Tibial nerve (tissue), 4 donors: ENCODE measurements at places on chromosomes 13 and 19.
A peak's percentile ranks its signal among the peaks of the same experiment; 100 is the strongest.

- DNase-seq, result no peak
Measured at GRCh38 chr13:77729502-77730221, 32.2 kb downstream of the SLAIN1 start.

DNA sequence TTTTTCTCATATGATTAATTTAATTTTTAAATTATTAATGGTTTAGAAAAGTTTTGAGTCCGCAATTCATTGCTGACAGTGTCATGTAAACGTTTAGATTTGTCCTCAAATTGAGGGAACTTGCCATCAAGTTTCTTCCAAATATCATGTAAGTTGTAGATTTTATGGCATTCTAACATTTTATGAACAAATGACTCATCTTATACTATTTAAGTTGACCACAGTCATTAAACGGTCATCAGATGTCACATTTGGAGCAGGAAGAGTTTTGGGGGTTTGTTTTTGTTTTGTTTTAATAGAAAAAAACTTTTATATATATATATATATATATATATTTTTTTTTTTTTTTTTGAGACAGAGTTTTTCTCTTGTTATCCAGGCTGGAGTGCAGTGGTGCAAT is 4.3 kb downstream of the ZNF114 start:
- DNase-seq, result no peak

DNA sequence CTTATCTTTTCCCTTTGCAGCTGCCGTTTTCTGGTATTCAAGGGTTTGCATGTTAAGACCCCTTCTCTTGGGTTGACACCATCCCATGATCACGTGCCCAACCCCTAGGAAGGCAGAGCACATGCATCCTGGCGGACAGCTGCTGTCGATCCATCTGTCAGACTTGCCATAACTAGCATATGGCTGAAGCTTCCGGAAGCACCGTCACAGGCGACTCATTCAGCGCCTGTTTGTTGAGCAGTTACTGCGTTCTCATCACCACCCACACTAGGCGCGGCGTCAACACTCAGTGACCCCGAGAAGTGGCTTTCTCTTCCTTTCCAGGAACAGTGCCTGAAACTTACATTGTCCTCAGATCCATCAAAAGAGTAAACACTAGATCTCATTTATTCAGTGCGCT is 93.6 kb downstream of the SOX1 start:
- no peak for DNase-seq

GRCh38 chr19:8342684-8343482 is at the start of gene KANK3:
Gene KANK3, minus strand, starts transcription at chr19:8343262. Its CDS starts 5,434 bp downstream, at chr19:8337828.
- DNase-seq, result peak; percentile 85

DNA sequence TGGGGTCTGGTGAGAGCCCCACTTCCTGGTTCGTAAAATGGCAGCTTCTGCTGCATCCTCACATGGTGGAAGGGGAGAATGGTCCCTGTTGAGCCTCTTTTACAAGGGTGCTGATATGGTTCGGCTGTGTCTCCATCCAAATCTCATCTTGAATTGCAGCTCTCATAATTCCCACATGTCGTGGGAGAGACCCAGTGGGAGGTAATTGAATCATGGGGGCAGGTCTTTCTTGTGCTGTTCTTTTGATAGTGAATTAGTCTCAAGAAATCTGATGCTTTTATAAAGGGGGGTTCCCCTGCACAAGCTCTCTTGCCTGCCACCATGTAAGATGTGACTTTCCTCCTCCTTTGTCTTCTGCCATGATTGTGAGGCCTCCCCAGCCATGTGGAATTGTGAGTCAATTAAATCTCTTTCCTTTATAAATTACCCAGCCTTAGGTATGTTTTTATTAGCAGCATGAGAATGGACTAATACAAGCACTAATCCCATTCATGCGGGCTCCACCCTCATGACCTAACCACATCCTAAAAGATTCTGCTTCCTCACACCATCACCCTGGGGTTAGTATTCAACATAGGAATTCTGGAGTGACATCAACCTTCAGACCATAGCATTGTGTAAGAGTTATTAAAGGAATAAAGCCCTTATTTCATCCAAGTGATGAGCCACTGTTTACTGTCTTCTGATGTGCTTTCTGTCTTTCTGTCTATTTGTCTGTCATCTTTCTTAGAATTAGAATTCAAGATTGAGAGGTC is 159.0 kb upstream of the IRS2 start:
- no peak for DNase-seq

DNA sequence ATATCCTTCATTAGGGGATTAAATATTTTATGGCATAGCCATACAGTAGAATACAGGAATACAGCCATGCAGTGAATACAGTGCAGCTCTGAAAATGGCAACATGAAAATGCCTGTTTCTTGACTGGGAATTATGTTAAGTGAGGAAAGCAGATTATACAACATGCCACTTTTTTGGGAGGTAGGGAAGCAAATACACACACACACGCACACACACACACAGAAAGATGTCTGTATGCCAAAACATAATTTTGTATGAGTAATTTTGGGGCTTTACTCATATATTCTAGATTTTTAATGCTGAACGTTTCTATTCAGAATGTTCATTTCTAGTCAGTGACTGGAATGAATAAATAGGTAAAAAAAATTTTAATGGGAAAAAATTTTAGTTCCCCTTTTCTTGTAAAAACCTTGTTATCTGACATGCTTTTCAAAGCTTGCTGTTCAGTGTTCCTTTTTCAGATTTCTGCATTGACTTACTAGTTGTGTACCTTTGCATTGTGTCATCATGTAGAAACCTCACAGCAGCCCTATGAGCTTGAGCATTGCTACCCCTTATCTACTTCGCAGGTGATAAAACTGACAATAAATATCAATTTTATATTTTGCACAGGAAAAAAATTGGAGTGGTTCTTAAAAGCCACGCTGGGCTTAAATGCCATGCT is 7.8 kb downstream of the GPR183 start:
- no peak for DNase-seq

- DNase-seq, result no peak
Measured at GRCh38 chr13:34421858-34422475, 520.1 kb upstream of the NBEA start.

DNA sequence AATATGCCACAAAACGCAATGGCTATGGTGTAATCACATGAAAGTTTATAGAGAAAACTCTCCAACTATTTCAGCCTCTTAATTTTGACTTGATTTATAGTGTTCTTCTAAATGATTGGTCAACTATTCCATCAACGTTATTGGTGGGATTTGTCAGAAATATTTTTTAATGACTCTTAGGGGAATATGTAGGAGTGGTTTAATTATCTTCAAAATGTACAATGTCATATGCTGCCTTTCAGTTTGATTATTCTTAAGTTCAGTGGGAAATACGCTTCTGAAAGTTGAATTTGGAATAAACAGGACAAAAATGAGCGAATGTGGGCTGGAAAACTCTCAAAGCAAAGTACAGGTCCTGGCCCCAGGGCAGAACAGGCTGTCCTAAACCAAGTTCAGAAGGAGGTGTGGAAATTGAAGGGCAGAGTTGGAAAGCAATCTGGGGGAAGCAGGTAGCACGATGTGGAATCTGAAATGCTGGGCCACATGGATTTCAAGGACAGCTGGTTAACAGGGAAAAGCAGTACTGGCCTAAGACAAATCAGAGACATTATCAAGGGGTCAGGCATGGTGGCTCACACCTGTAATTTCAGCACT is 60.8 kb upstream of the MYCBP2 start:
- DNase-seq, result no peak

- DNase-seq, result peak; percentile 37
Measured at GRCh38 chr19:41957838-41958366, 1.2 kb downstream of the RABAC1 start.

GRCh38 chr13:45575146-45575829 is 40.3 kb downstream of the ERICH6B start:
- DNase-seq, result no peak

DNA sequence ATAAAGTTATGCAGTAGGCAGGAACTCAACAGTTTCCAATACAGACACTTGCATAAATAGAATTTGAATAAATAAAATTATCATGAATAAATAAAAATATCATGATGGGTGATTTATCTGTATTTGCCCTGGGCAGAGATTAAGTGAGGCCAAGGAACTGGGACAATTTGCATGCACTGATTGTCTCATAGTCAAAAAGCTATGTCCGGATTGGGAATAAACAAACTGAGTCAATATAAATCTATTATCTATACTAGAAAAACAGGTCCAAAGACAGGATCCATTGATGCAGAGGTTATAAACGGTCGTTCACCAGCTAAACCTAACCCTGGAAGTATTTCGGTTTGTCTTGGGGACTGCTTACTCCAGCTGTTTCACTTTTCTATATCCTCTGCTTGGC is 26.2 kb upstream of the FBXL3 start:
- no peak for DNase-seq

DNA sequence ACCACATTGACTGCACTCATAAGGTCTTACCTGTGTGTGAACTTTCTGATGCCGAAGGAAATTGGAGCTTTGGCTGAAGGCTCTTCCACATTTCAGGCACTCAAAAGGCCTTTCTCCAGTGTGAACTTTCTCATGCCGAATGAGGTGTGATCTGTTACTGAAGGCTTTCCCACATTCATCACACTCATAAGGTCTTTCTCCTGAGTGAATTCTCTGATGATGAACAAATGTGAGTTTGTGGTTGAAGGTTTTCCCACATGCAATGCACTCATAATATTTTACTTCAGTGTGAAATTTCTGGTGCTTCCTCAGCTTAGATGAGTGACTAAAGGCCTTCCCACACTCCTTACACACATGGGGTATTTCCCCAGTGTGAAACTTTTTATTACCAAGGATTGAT is 5.7 kb downstream of the ZNF132 start:
- no peak for DNase-seq

- DNase-seq, result no peak
Measured at GRCh38 chr13:76971215-76971614, 20.7 kb upstream of the CLN5 start.

DNA sequence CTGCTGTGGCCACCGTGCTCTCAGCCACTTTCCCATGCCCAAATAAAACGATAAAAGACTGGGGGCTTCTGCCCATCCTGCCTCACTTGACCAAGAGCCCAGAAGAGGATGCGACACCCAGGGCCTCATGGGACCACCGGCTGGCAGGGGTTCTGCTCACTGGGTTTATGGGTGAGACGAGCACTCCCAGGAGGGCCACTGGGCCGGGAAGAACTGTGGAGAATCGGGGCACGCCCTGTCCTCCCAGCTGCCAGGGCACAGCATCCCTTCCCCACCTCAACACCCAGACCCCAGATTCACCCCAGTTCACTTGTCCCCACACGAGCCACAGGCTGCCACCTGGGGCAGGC is 4.7 kb upstream of the F10 start:
- DNase-seq, result no peak

DNA sequence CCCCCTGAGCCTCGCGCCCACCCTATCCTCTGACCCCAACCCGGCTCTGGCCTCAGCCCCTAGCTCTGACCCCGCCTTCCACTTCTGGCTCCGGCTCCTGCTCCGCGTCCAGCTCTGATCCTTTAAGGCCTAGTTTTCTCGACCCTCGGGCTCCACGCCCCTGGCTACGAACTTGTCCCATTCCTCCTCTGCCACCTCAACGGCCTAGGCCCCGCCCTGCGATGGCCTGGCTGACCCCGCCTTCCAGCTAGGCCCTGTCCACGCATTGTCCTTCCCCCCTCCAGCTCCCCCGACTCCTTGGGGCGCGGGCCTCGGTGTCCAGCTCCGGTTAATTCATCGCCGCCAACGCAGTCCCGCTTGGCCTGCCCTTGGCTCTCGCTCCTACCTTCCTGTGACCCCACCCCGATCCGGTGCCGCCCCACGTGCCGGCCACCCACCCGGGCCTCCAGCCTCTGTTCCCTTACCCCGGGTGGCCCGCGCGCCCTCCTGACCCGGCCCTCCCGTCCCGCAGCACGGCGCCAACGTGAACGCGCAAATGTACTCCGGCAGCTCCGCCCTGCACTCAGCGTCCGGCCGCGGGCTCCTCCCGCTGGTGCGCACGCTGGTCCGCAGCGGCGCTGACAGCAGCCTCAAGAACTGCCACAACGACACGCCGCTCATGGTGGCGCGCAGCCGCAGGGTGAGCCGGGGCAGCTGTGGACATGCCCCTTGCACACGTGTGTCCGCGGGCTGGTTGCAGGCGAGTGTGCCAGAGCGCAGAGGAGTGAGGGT is 9.4 kb downstream of the BCL3 start:
- DNase-seq, result peak; percentile 69

GRCh38 chr13:74067818-74068217 is 66.4 kb downstream of the KLF12 start:
- DNase-seq, result no peak

GRCh38 chr13:42607546-42607945 is 33.6 kb downstream of the TNFSF11 start:
- DNase-seq, result no peak

- no peak for DNase-seq
Measured at GRCh38 chr19:45104658-45105349, 11.8 kb downstream of the PPP1R37 start.

GRCh38 chr19:10219678-10220077 is 11.5 kb downstream of the S1PR2 start:
- no peak for DNase-seq

GRCh38 chr19:33861950-33862349 is 65.3 kb downstream of the KCTD15 start:
- DNase-seq, result no peak

DNA sequence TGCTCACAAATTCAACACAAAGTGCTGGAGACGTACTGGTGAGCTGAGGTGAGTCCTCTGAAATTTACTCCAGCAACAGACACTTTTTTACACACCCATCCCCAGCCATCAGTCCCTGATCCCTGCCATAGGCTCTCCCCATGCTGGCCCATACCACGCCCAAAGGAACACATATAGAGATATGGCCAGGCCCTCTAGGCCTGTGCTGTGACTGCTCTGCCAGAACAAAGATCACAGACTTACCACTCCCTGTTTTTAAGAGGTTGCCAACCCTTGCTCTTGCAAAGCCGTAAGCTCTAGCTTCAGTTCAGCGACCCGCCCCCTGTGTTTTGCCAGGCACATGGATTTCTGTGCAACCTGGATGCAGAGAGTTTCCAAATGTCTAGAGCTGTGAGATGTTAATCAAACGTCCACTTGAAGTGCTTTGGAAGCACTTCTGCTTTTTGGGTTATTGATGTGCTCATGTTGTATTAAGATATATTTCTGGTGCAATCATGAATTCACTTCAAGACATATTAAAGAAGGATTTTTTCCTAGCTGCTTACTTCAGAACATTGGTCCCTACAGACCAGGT is 59.7 kb downstream of the DLEU7 start:
- no peak for DNase-seq

GRCh38 chr13:40221460-40222201 is 444.8 kb downstream of the FOXO1 start:
- DNase-seq, result peak; percentile 66

GRCh38 chr19:821231-821824 is 427 bp downstream of the PLPPR3 start:
- DNase-seq, result no peak

- no peak for DNase-seq
Measured at GRCh38 chr19:5154799-5155426, 185.7 kb downstream of the PTPRS start.
